Frontal cortex (tissue), 4 donors: ENCODE measurements at places on chromosomes 2 and 18.
A peak's percentile ranks its signal among the peaks of the same experiment; 100 is the strongest.

DNA sequence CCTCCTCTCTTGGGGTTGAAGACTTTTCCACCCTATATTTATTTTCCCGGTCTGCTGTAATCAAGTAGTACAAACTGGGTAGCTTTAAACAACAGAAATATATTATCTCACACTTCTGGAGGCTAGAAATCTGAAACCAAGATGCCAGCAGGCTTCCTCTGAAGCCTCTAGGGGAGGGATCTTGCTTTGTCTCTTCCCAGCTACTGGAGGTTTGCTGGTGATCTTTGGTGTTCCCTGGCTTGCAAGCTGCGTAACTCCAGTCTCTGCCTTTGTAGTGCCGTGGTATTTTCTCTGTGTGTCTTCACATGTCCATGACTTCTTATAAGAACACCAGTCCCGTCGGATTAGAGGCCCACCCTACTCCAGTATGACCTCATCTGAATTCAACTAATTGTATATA lies 44.4 kb downstream of the MYO3B start:
- no peak for DNase-seq

GRCh38 chr2:108920686-108921085 lies 68.3 kb downstream of the EDAR start:
- no peak for DNase-seq

DNA sequence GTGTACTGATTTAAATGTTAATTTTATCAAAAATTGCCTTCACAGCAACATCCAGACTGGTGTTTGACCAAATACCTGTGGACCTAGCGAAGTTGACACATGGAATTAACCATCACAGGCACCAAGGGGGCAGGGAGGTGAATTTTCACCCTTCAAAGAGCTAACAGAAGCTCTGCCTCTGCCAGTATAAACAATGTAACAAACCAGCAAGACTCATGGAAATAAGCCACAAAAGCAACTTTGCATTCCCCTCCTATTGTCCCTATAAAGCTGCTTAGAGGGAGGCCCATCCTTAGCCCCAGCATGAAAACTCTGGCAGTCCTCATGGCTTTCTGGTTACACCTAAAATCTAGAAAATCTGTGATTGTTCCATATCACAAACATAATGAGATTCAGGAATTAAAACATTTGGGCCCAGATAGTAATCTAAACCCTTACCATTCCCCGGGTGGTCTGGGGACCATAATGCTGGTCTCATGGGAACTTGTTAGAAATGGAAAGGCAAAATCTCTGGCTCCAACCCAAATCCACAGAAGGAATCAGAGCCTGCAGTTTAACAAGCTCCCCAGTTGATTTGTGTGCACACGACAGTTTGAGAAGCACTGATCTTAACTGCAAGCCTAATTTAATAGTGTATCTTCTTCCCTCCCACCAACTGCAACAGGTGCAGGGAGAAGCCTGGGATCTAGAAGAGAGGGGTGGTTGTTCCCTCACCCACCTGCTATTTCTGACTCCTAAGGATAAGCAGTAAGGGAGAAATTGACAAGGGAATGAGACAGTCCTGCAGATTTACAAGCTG lies 23.1 kb downstream of the SERPINB11 start:
- no peak for DNase-seq

- DNase-seq: no peak
Observed at GRCh38 chr2:219897456-219897855, 270.0 kb downstream of the SLC4A3 start.

DNA sequence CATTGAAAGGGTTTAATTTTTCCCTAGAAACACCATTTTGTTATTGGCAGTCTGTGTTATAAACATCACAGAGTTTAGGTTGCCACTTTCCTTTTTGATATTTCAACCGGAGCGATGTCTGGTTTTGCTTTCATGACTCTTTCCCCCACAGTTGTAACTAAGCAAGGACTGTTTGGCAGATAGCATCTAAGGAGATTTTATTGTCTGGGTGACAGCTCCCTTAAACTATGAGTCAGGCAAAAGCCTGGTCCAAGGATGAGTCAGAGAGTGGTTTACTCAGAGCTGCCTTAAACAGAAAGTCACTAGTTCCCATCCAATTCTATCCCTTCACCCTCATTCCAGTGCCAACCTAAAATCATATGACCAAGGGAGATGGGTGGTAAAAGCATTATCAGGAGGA lies 341.6 kb upstream of the VWC2L start:
- peak; percentile 28 for DNase-seq

DNA sequence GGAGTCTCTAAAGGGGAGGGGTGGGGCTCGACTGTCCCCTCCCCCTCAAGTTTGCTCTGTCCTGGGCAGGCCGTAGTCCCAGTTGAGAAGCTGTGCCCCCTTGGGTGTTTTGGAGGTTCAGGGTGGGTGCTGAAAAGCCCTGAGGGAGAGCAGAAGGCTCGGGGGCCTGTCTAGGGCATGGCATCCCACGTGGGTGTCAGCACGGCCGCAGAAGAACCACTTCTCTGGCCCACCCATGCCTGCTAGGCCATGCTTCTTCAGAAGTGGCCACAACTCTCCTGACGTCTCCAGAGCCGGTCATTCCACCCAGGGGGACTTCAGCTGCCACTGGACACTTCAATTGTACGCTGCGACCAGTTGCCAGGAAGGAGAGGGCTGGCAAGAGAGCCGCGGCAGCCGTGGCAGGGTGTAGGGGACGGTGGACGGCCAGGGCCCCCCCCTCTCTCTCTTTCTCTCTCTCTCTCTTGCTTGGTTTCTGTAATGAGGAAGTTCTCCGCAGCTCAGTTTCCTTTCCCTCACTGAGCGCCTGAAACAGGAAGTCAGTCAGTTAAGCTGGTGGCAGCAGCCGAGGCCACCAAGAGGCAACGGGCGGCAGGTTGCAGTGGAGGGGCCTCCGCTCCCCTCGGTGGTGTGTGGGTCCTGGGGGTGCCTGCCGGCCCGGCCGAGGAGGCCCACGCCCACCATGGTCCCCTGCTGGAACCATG lies at the start of gene INPP5D:
Gene INPP5D (plus strand): TSS at position 546 of the 704 bp plus-strand sequence. CDS start 137 bp downstream, at position 683.
- DNase-seq: no peak

- no peak for DNase-seq
Observed at GRCh38 chr2:7609974-7610373, 692.8 kb downstream of the RNF144A start.

- DNase-seq: no peak
Observed at GRCh38 chr18:63001861-63002260, 286.5 kb downstream of the PHLPP1 start.

GRCh38 chr18:61199171-61199848 lies 133.9 kb upstream of the CDH20 start:
- DNase-seq: no peak

DNA sequence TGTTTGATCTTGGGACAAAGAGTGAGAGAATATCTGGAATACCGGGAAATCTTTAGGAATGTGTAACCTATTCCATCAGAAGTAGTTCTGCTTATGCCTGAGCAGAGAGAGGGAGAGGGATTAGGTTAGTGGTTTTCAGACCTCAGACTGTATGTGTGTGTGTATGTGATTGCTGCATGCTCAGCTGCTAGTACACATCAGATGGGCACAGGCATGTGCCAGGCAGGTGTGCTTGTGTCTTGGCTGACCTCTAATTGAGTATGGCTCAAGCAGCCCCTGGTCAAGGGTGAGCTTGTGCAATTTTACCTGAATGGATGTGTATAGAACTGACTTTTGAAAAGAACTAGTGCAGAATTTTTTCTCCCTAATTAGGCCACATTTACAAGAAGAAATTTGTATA lies 91.2 kb downstream of the INSIG2 start:
- DNase-seq: no peak

- DNase-seq: no peak
Observed at GRCh38 chr18:7458884-7459283, 108.2 kb upstream of the PTPRM start.

- no peak for DNase-seq
Observed at GRCh38 chr2:55140316-55141219, 90.3 kb upstream of the RTN4 start.

DNA sequence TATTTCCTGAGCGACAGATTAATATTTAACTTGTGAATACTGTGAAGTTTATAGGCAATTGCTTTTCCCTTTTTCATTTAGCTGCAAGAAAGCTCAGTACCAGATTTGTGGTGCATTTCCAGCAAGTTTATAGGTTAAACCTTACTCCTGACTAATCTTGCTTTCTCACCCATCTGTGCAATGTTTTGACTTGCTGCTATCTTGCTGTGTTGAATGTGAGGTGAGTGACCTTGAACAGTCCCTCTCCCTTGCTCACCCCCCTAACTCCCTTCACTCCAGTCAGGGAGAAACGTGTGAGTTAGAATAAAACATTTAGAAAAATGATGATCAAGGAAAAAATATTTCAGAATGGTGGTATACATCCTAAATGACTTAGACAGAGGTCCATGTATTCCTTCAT lies 39.8 kb upstream of the PARD3B start:
- no peak for DNase-seq

DNA sequence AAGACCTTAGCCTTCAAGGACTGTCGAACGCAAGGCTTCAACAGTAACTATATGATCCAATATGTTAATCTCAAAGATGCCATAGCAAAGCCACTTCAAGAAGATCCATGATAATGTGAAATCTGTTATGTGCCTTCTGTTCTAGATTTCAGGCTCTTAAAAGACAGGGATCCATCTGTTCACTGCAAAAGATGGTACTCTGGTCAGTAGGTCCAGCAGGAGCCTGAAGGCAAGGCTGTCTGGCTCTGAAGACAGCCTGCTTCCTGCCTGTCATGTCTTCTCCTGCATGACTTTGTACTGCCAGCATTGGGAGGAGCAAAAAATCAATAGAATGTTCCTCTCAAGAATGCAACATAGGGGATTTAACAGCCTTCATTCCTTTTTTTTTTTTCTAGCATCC lies 270.8 kb upstream of the PARD3B start:
- DNase-seq: no peak

- DNase-seq: no peak
Observed at GRCh38 chr2:21422050-21422449, 298.3 kb downstream of the TDRD15 start.

DNA sequence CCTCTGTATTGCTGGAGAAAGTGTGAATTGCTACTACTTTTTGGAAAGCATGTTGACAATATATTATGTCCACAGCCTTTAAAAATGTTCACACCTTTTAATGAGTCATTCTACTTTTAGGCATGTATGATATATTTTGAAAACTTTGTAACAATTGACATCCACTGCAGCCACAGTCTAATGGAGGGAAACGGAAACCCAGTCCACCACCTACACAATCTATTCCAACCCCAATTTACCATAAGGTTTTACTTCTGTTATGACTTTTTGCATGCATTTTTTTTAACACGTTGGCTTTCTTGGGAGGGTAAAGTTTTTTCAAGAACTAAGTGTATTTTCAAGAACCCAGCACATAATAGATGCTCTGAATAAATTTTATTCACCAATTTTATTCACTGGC lies 38.5 kb upstream of the ATP8B1 start:
- DNase-seq: no peak

DNA sequence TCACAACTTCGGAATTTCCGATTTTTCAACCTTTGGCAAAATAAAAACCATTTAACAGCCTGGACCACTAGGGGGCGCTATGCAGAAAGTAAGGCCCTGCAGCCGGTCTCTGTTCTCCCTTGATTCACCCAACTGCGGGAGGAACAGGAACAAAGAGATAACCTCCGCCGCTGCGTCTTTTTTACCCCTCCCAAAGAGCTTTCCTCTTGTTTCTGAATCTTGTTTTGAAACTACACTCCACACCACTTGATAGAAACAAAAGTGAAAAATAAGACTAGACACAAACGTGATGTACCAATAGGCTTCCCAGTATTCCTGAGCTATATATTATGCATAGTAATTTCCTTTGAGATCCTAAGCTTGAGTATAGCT lies 231.2 kb downstream of the MYO3B start:
- peak; percentile 3 for DNase-seq

DNA sequence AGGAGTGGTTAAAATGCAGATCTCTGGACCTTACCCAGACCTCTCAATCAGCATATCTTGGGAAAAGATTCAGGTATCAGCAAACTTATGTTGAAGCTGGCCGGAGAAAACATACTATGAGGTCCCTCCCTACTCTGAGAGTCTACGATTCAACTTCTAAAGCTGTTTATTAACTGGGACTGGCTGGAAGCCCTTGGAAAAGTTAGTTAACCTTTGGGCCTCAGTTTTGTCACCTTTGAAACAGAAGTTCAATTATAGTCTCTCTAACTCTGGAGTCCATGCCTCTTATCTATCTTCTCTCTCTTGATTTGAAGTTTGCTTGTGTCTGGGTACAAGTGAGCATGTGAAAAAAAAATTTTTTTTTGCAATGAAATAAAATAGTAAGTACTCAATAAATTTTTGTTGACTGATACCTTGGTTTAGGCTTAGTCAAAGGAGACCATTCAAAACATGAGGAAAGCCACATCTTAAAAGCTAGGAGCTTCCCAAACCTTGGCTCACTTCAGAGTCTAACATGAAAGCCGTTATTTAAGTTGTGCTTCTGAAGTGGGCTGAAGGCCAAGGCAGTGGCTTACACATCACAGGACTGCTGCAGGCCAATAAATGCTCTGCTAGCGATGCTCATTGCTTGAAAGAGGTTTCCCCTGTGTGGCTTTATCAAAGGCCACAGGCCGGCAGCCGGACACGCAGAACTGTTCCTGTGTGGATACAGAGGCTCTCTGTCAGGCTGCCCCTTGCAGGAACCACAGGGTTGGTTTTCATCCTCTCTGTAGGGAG lies 110.6 kb upstream of the FAM136A start:
- DNase-seq: no peak

GRCh38 chr2:136125236-136125635 lies 7.3 kb upstream of the CXCR4 start:
- DNase-seq: no peak

GRCh38 chr18:39037925-39038324 lies 1472.3 kb upstream of the CELF4 start:
- DNase-seq: no peak

GRCh38 chr2:8669157-8669817 lies 12.6 kb upstream of the ID2 start:
- no peak for DNase-seq

GRCh38 chr2:95670686-95671085 lies 78.9 kb downstream of the TRIM43 start:
- no peak for DNase-seq

GRCh38 chr2:130377491-130377890 lies 21.6 kb downstream of the PTPN18 start:
- no peak for DNase-seq

DNA sequence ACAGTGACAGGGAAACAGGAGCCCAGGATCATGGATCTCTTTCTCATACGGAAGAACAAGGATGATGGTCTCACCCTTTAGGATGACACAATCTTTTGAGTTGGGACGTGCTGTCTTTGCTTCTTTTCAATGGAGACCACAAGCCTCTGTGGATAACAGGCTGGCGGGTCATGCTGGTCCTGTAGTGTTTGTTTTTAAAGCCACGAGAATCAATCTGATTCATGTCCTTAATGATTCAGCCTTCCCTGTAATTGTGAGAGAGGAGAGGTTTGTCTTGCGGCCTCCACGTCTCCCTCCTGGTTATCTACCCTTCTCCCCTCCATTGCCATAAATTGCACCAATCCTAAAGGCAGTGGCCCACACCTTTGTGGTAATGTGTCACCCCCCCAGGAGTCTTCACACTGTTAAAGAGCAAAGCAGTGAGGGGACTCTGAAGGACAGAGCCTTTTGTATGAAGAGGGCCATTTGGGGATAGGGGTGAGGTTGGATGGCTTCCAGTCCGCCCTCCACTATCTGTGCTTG lies 87.7 kb upstream of the TGFA start:
- DNase-seq: no peak
